H9 (cell line): ENCODE measurements at places on chromosomes 12 and 14.
A peak's percentile ranks its signal among the peaks of the same experiment; 100 is the strongest.

- DNase-seq = no peak
These were observed 84.2 kb upstream of the TMEM263 start for GRCh38 chr12:106871477-106871876.

DNA sequence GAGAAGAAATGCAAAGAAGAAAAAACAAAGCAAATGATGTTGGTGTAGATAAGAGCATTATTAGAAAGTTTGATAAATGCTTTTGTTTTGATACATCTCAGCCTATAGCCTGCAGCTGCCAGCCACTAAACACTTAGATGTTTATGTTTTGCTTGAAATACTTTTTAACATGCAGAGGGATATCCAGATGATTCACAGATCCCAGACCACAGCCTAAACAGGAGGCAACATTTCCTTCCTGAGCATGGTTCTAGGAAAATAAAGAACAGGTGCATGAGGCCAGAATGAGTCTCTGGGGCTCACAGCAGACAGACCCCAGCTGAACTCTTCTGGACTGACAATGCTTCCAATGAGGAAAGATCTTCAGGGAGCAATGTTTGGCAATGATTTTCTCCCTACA lies 103.7 kb upstream of the EEA1 start:
- no peak for DNase-seq

GRCh38 chr12:49538510-49539403 lies at the start of gene KCNH3:
KCNH3 (plus strand) TSS chr12:49539030; CDS start chr12:49539417, 387 bp downstream.
- DNase-seq = peak; percentile 82

DNA sequence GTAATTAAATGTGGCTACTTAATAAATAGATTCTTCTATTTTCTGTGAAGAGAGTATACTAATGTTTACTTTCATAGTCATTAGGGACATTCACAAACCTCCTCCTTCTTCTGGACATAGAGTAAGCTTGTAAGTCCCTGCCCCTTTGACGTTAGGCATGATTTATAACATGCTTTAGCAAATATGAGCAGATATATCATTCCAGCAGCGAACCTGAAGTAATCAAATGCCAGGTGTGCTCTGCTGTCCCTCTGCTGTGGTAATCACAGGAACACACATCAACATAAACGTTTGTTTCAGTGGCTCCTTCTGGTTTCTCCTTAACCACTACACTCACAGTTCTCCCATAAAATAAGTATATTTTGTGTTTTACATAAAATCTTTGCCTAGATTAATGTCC lies 961.8 kb downstream of the FLRT2 start:
- DNase-seq = no peak
